Small intestine (tissue), 16 donors: ENCODE measurements at places on chromosomes 7 and 10. TPM values are rescaled to one million over a fixed set of nuclear protein-coding genes. Genes with fewer than 3 reads are reported as not detected.

DNA sequence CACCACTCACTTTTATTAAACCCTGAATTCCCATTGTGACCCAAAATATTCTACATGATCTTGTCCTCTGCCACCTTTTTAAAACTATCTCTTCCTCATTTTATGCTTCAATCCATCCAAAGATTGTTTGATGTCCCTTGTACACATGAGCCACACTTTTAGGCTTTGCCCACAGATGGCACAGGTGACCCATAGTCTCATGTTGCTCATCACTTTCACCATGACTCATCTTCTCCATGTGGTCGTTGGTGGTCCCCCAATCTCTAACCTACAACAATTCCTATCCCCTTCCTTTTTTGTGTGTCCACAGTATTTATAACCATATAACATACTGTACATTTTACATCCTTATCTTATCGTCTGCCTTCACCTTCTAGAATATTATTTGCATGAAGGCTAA, 271.5 kb upstream of the ZWINT start:
- no peak for DNase-seq

DNA sequence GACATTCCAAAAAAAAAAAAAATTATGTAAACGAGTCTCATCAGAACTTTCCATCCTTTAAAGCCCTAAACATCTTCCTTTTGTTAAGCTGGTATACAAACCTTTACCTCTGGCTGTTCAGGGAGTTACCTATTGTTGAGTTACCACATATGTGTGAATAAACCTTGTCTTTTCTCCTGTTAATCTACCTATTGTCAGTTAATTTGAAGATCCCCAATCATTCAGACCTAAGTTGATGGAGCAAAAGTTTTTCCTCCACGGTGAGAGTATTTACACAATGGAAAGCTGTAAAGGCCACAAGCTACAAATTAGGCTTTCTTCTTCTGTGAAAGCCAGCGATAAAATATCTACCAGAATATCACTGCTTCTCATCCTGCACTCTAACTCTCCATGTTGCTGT, 80.3 kb downstream of the SKAP2 start:
- DNase-seq: no peak

Gene GBX1
- polyA plus RNA-seq: not detected

DNA sequence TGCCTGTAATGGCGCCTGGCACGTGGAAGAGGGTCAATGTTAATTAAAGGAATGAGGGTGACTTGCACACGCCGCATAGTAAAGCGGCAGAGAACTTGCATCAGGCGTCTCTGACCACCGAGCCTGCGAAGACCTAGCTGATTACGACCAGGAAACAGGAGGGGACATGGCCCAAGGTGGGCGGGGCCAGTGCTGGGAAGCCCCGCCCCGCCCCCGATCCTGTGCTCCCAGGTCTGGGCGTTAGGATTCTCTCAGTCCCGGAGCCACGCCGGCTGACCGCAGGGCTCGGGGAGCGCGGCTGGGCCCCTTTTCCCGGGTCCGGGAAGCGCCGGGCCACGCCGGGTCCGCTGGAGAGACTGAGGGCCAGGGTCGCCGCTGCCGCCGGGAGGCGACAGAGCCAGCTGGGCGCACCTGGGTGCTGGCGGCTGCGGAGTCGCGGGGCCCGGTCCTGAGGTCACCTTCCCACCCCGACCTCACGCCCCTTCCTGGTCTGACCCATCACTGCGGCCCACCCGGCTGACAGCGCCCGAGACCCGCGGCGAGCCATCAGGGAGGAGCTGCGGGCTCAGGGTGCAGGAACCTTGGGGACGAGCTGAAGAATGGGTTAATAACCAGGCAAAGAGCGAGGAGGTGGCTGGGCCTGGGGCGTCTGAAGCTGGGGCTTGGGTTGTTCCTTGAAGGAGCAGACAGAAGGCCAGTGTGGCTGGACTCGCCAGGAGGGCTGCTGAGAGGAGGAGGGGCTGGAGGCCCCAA, 23.0 kb upstream of the GRID1 start:
- DNase-seq: peak; percentile 77

DNA sequence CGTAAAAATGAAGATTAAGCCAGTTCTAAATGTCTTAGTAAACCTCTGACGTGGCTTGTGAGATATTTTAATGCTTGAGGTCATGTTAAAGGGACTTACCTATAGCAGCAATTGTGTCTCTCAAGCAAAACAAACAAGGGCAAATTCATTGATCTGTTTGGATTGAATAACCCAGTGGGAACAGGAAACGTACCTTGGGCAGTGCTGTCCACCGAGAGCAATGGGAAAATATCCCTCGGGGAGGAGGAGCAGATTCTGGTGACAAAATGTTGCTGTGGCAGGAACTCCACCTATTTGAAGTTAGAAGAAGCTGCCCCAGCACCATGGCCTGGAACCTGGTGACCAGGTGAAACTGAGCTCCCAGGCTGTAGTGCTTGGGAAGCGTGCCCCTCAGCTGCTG, 107.1 kb upstream of the FZD8 start:
- DNase-seq: no peak

- DNase-seq: peak; percentile 42
These were observed 101.4 kb downstream of the SEMA3E start for GRCh38 chr7:83547526-83547925.

GRCh38 chr10:102962267-102962666, 44.2 kb downstream of the CNNM2 start:
- DNase-seq: no peak

- no peak for DNase-seq
These were observed 201.2 kb downstream of the LHFPL3 start for GRCh38 chr7:104529567-104529966.

DNA sequence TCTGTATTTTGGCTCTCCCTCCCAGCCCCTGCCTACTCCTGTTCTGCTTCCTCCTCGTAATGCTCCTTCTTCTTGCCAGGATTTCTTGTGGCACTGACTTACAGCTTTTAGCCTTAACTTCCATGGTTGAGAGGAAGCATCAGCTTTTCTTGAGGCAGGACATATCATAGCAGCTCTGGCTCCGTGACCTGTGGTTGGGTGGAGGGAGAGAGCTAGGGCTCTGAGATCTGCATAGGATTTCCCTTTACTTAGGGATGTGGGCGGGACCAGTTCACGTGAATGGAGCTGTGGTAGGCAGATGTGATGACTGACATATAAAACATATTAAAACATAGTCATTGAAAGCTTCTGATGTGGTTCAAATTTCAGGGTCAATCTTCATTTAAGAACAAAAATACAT, 10.6 kb upstream of the RAB11FIP2 start:
- DNase-seq: no peak

DNA sequence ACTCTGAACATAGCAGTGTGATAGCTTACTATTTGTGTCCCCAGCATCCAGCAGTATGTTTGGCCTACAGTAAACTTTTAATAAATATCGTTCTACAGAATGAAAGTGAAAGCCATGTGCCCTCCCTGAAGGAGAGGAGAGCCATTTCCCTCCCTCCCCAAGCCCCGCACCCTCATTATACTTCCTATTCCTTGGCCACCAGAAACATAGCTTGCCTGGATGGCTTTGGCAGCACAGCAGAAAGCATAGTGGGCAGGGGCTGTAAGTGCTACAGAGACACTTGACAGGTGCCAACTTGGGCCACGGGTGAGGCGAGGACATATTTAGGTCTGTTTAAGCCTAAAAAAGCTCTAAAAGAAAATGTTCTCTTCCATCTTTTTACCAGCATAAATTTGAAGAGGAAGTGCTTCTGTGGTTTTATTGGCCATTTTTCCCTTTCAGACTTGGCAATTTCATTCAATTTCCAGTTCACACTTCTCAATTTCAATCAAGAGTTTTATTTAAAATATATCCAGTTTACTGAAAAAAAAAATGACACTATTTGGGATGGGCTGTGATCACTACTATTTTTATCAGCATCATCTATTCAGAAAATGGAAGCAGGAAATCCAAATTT, 12.7 kb downstream of the HHEX start:
- no peak for DNase-seq

Gene MUC3A
- 156 TPM for polyA plus RNA-seq

DNA sequence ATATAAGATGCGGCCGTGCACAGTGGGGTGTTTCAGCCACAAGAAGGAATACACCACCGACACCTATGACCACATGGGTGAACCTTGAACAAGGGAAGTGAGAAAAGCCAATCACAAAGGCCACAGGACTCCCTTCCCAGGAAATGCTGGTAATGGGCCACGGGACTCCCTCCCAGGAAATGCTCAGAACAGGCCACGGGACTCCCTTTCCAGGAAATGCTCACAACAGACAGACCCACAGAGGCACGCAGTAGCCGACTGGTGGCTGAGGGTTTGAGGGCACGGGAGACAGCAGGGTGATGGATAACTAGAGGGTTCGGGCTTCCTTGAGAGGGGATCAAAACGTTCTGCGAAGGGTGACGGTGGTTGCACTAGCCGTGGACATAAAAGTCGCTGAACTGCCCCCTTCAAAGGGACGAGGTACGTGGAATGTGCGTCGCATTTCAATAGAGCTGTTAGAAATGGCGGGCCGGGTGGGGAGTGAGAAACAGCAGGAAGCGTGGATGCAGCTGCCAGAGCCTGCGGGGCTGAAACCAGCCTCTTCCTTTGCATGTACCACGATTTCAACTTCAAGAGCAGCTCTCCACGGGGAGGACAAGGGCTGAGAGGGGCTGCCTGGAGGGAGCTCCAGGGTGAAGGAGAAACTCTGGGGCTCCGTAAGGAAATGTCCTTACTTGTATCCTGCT, 274.0 kb downstream of the ELFN1 start:
- no peak for DNase-seq
